ENCODE measurements at places on chromosomes 3 and 15.
A peak's percentile ranks its signal among the peaks of the same experiment; 100 is the strongest.

GRCh38 chr3:141738891-141739363 lies 829 bp downstream of the RNF7 start:
- no peaks in the 10 kb centered on the region for H3K27me3 ChIP-seq
- peak overlapping the region; percentile 84 for H3K27ac ChIP-seq
- peaks cover 8% of the 10 kb centered on the region for H3K36me3 ChIP-seq
- peaks cover 13% of the 10 kb centered on the region for H3K4me1 ChIP-seq
- peak; percentile 36 for DNase-seq

- peak overlapping the region; percentile 47 for H3K4me3 ChIP-seq
- H3K27me3 ChIP-seq: no peaks in the 10 kb centered on the region
- no peaks in the 10 kb centered on the region for H3K36me3 ChIP-seq
- H3K4me1 ChIP-seq: peaks cover 43% of the 10 kb centered on the region
These were observed 2.7 kb downstream of the BCL6 start for GRCh38 chr3:187742351-187743171.

GRCh38 chr3:50211930-50212329 lies 6.9 kb downstream of the SLC38A3 start:
- H3K27ac ChIP-seq: no peak overlapping the region
- no peaks in the 10 kb centered on the region for H3K36me3 ChIP-seq

DNA sequence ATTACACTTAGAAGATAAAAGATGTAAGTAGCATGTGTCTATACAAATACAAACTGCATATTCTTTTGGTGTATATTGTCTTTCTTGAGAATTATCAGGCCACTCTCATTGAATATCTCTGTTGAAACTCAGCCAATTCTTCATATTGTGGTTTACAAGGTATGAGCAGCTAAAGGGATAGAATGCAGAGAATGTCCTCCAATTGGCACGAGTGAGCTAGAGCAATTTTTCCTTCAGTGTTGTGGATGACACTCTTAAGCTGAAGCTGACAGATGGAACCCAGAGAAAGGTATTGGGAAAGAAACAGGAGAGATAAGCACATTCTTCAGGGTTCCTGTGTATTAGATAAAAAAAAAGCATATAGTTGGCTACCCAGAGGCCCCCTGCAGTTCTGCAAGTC lies 453.1 kb downstream of the EPHA3 start:
- DNase-seq: peak; percentile 92
- H3K4me3 ChIP-seq: no peak overlapping the region
- H3K36me3 ChIP-seq: no peaks in the 10 kb centered on the region
- no peaks in the 10 kb centered on the region for H3K27me3 ChIP-seq

GRCh38 chr3:175941352-175941751 lies 1082.2 kb downstream of the NAALADL2 start:
- no peak overlapping the region for H3K4me3 ChIP-seq
- no peak overlapping the region for H3K27ac ChIP-seq
- H3K36me3 ChIP-seq: no peaks in the 10 kb centered on the region
- H3K4me1 ChIP-seq: no peaks in the 10 kb centered on the region
- H3K27me3 ChIP-seq: no peaks in the 10 kb centered on the region

GRCh38 chr3:95218484-95218883 lies 1155.6 kb downstream of the NSUN3 start:
- no peaks in the 10 kb centered on the region for H3K27me3 ChIP-seq
- H3K4me1 ChIP-seq: no peaks in the 10 kb centered on the region
- H3K27ac ChIP-seq: no peak overlapping the region
- H3K36me3 ChIP-seq: no peaks in the 10 kb centered on the region
- H3K4me3 ChIP-seq: no peak overlapping the region

GRCh38 chr3:124037326-124037725 lies 45.4 kb upstream of the ROPN1 start:
- no peak overlapping the region for H3K4me3 ChIP-seq
- H3K27me3 ChIP-seq: no peaks in the 10 kb centered on the region
- no peak overlapping the region for H3K27ac ChIP-seq
- H3K4me1 ChIP-seq: peaks cover 16% of the 10 kb centered on the region
- DNase-seq: no peak

GRCh38 chr3:115930168-115930567 lies 306.9 kb downstream of the GAP43 start:
- no peak for DNase-seq
- peaks cover 5% of the 10 kb centered on the region for H3K4me1 ChIP-seq
- H3K27me3 ChIP-seq: no peaks in the 10 kb centered on the region
- H3K4me3 ChIP-seq: no peak overlapping the region

- DNase-seq: peak; percentile 22
- H3K4me1 ChIP-seq: no peaks in the 10 kb centered on the region
- no peak overlapping the region for H3K27ac ChIP-seq
- H3K36me3 ChIP-seq: no peaks in the 10 kb centered on the region
These were observed 23.6 kb downstream of the TIMP4 start for GRCh38 chr3:12135029-12135657.

GRCh38 chr3:98971169-98971681 lies 69.7 kb upstream of the DCBLD2 start:
- peak overlapping the region; percentile 15 for H3K4me3 ChIP-seq
- H3K4me1 ChIP-seq: peaks cover 41% of the 10 kb centered on the region
- no peaks in the 10 kb centered on the region for H3K36me3 ChIP-seq
- no peaks in the 10 kb centered on the region for H3K27me3 ChIP-seq
- peak; percentile 98 for DNase-seq

DNA sequence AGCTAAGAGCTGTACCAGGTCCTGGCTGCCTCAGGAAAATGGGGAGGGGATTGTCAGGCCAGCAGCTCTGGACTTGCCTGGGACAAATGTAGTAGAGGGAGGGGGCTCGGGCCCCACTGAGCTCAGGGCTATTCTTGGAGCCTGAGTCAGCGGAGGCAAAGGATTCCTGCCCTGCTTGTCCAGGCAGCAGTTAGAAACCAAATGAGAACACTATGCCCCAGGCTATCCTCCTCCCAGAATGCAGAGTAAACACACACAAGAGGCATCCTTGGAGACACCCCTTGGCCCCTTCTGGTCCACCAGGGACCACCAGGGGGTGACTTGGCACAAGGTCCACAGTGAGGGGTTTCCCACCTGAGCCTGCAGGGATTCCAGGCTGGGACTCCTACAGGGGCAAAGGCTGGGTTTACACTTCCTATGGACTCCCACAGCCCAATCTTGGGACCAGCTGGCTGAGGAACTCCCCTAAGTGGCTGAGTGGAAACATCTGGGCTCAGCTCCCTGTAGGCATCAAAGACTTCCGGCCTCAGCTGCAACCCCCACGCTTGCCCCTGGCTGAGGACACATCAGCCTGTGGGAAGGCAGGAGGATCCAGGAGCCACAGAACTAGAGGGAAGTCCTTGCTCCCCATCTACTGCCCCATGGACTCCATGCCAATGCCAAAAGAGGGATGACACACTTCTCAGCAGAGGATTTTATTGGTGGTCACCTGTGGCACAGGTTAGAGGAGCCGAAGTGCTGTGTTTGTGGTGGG lies 3.4 kb upstream of the COL7A1 start:
- H3K4me1 ChIP-seq: peaks cover 65% of the 10 kb centered on the region
- DNase-seq: peak; percentile 74
- no peaks in the 10 kb centered on the region for H3K27me3 ChIP-seq

- H3K36me3 ChIP-seq: no peaks in the 10 kb centered on the region
- DNase-seq: peak; percentile 29
- no peak overlapping the region for H3K27ac ChIP-seq
- H3K27me3 ChIP-seq: no peaks in the 10 kb centered on the region
- no peak overlapping the region for H3K4me3 ChIP-seq
These were observed 26.9 kb downstream of the PIERCE2 start for GRCh38 chr15:55434989-55435825.

GRCh38 chr3:66520724-66521123 lies 19.9 kb upstream of the LRIG1 start:
- H3K4me1 ChIP-seq: no peaks in the 10 kb centered on the region
- peak; percentile 75 for DNase-seq
- H3K27ac ChIP-seq: no peak overlapping the region

DNA sequence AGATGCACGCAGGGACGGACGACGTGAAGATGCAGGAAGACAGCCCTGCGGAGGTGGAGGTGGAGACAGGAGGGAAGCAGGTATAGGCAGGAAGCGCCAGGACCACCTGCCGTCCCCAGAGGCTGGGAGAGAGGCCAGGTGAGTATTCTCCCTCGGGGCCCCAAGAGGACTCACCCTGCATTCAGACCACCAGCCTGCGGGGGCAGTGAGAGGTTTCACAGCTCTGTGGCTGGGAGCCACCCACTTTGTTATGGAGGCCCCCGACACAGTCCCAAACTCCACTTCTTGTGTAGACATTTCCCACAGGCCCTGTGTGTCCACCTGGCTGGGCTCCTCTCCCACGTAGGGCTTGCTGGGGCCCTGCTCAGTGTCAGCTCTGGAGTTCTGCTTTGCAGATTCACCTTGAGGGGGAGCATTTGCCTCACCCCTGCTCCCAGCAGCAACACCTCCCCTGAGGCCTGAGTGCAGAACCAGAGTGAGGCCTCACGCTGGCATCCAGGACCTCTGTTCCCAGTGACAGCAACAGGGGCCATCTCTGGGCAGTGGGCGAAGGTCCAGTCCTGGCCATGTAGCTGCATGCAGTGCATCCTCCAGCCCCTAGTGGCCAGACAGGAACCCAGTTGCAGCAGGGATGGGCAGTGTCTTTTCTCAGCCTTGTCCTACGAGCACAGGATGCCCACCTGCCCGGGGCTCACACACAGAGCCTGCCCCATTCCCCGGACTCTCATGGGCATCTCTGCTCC lies 119.4 kb upstream of the IQSEC1 start:
- H3K4me3 ChIP-seq: no peak overlapping the region
- H3K36me3 ChIP-seq: no peaks in the 10 kb centered on the region
- no peak for DNase-seq
- H3K27ac ChIP-seq: no peak overlapping the region
- peaks cover 6% of the 10 kb centered on the region for H3K27me3 ChIP-seq
- H3K4me1 ChIP-seq: peaks cover 15% of the 10 kb centered on the region

DNA sequence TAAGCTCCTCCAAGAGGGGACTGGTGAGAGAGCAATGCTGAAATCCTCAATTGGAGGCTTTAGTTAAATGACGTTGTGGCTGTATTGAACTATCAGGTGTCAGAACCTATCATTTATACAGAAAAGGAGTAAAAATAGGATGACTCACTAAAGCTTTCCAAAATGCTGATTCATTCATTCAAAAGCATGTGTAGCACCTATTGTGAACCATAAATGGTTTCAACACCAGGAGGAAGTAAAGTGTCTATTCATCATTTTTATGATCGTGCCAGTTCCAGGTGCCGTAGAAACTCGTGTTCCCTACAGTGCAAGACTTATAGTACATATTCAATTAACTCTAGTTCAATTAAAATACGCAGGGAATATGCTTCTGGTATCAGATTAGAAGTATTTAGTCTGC lies 66.5 kb upstream of the ARRDC4 start:
- no peaks in the 10 kb centered on the region for H3K4me1 ChIP-seq
- H3K36me3 ChIP-seq: no peaks in the 10 kb centered on the region
- H3K4me3 ChIP-seq: no peak overlapping the region
- no peaks in the 10 kb centered on the region for H3K27me3 ChIP-seq
- DNase-seq: no peak

GRCh38 chr3:34268032-34268709 lies 469.7 kb downstream of the PDCD6IP start:
- DNase-seq: no peak
- H3K27ac ChIP-seq: no peak overlapping the region
- no peaks in the 10 kb centered on the region for H3K36me3 ChIP-seq
- H3K4me1 ChIP-seq: no peaks in the 10 kb centered on the region
- no peak overlapping the region for H3K4me3 ChIP-seq
- H3K27me3 ChIP-seq: no peaks in the 10 kb centered on the region

DNA sequence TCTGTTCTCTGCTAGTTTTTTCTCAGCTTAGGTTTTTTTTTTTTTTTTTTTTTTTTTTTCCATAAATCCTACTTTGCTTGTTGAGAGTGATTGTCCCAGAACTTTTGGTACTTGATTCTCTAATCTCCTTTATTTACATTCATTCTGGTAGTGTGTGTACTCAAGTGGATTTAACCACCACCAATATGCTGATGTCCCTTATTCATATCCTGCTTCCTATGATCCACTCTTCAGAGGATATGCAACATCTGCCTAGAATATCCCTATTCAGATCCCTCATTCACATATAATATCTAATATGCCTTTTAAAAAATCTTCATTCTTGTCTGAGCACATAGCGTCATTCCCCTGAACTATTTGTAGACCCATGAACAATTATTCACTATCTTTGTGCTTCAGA lies 342.9 kb downstream of the VGLL3 start:
- no peak overlapping the region for H3K27ac ChIP-seq
- no peak overlapping the region for H3K4me3 ChIP-seq
- no peaks in the 10 kb centered on the region for H3K27me3 ChIP-seq

DNA sequence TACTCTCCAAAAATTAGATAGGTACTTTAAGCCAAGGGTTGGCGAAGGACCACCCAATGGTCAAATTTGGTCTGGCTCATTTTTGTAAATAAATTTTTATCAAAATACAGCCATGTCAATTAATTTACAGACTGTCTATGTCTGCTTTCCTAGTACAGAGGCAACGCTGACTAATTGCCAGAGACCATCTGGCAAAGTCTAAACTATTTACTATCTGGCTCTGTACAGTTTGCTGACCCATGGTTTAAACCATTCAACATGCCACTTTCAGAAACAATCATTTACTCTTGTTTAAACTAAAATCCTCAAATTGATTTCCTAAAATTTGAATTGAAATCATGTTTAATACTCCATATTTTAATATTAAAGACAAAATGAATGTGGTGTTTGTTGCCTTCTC lies 25.9 kb downstream of the CBLB start:
- peaks cover 4% of the 10 kb centered on the region for H3K4me1 ChIP-seq
- no peak overlapping the region for H3K4me3 ChIP-seq
- H3K27me3 ChIP-seq: no peaks in the 10 kb centered on the region
- no peak overlapping the region for H3K27ac ChIP-seq
- H3K36me3 ChIP-seq: peaks cover 17% of the 10 kb centered on the region

DNA sequence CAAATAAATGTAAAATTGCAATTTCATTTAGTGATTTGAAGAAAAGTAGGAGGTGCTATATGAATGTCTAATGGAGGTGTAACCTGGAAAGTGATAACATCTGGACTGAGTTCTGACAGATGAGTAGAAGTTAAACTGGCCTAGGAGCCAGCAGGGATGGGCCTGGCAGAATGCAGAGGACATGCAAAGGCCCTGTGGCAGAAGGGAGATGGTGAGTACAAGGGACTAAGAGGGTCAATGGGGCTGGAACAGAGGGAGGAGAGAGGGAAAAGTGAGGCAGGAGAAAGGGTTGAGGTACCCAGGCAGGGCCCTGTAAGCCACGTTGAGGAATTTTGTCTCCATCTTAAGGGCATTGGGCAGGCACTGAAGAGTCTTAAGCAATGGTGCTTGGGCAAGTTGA lies 3.4 kb upstream of the PPP1R14D start:
- H3K27me3 ChIP-seq: peaks cover 10% of the 10 kb centered on the region
- DNase-seq: no peak
- no peak overlapping the region for H3K4me3 ChIP-seq
- no peaks in the 10 kb centered on the region for H3K4me1 ChIP-seq
- no peaks in the 10 kb centered on the region for H3K36me3 ChIP-seq

- peaks cover 19% of the 10 kb centered on the region for H3K4me1 ChIP-seq
- no peaks in the 10 kb centered on the region for H3K27me3 ChIP-seq
- peak; percentile 44 for DNase-seq
- no peak overlapping the region for H3K27ac ChIP-seq
- H3K4me3 ChIP-seq: no peak overlapping the region
These were observed 262.8 kb downstream of the RORA start for GRCh38 chr15:60966316-60966715.

GRCh38 chr3:1404270-1404962 lies 311.6 kb downstream of the CNTN6 start:
- DNase-seq: peak; percentile 64
- H3K36me3 ChIP-seq: no peaks in the 10 kb centered on the region
- H3K27ac ChIP-seq: peak overlapping the region; percentile 36
- H3K27me3 ChIP-seq: no peaks in the 10 kb centered on the region

- no peaks in the 10 kb centered on the region for H3K36me3 ChIP-seq
- no peak overlapping the region for H3K27ac ChIP-seq
- no peak overlapping the region for H3K4me3 ChIP-seq
- no peak for DNase-seq
These were observed 40.6 kb upstream of the BOC start for GRCh38 chr3:113170771-113171170.

Measured in astrocyte (in vitro differentiated cells and primary cell).